ENCODE measurements at places on chromosomes 5 and 9.

DNA sequence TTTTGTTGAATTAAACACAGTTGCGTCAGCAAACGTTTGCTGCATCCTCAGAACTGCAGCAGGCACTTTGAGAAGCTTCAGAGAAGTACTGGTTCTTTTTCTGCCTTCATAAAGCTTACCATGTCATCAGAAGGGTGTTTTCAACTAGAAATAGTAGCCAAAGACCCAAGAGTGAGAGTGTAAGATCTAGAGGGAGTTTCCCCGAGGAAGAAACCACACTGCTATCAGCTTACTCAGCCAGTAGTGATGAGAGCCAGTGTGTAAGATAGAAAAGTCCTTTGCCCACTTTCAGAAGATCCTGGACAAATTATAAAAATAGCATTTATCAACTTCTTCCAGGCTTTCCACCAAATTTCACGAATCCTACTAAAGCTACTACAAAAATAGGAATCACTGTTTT lies 154.5 kb downstream of the PAPPA start:
- no peak for DNase-seq

DNA sequence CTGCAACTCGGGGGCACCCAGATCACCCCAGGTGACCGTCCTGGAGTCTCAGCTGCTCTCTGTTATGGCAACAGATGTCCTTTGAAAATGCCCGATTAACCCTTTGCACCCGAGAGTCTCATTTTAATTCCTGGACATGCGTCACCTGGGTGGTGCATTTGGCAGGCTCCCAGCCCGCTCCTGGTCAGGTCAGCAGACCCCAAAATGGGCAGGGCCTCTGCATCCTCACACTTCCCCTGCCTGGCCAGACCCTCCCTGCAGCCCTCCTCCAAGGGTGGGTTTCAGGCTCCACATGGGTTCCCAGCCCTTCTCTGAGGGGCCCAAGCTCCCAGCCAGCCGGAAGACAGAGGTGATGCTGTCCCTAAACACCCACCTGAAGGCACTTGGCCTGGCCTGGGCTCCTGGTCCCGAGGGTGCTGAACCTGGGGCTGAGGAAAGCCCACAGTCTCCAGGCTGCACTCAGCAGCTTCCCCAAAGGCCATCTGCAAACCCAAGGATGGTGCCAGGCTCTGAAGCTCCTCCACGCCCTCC lies 69.4 kb downstream of the PSMB7 start:
- no peak for DNase-seq

DNA sequence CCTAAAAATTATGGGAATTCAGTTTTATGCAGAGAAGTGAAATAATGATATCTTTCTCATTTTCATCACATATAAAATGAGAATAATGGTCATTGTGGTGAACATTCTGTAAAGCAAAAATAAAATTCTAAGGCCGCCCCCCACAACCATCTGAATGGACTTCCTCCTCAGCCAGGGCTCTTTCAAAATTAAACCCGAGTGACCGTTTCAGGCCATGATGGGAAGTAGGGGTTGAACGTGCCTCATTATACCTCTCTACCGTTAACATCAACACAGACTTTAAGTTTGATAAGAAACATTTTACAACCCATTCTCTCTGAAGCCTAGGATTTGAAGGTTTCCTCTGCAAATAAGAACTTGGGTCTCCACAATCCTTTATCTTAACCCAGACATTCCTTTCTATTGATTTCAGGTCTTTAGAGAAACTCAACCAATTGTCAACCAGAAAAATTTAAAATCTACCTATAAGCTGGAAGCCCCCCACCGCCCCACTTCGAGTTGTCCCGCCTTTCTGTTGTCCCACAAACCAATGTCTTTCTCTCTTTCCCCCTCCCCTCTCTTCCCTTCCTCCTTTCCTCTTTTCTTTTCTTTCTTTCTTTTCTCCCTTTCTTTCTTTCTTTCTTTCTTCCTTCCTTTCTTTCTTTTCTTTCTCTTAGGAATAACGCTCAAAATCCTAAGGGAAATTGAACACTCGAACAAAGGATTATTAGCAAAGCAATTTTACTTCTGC lies 1.7 kb upstream of the TMCO6 start:
- DNase-seq, result no peak

GRCh38 chr5:178572617-178573016 lies 17.6 kb downstream of the COL23A1 start:
- no peak for DNase-seq

DNA sequence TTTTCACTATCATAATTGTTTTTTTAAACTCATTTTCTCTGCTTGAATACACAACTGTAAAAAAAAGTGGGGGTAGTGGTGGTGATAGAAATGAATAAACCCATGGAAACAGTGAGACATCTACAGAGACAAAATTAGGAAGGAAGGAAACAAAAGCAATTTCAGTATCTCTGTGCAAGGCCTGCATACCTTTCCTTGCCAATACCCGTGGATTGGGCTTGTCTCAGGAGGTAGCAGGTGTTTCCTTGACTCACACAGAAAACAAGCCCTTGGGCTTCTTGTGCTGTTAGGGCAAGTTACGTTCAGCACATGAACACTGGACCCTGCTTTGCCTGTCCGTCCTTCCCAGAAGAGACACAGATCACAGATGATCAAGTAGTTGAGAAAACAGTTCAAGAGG lies 372.2 kb downstream of the ZSWIM6 start:
- DNase-seq, result no peak
